Activated T-cell treated with anti-CD3 and anti-CD28 coated beads, Interleukin-2, amount 50 U/mL, for 48 hours (primary cell): ENCODE measurements at places on chromosomes 7 and 10.
A peak's percentile ranks its signal among the peaks of the same experiment; 100 is the strongest.

DNA sequence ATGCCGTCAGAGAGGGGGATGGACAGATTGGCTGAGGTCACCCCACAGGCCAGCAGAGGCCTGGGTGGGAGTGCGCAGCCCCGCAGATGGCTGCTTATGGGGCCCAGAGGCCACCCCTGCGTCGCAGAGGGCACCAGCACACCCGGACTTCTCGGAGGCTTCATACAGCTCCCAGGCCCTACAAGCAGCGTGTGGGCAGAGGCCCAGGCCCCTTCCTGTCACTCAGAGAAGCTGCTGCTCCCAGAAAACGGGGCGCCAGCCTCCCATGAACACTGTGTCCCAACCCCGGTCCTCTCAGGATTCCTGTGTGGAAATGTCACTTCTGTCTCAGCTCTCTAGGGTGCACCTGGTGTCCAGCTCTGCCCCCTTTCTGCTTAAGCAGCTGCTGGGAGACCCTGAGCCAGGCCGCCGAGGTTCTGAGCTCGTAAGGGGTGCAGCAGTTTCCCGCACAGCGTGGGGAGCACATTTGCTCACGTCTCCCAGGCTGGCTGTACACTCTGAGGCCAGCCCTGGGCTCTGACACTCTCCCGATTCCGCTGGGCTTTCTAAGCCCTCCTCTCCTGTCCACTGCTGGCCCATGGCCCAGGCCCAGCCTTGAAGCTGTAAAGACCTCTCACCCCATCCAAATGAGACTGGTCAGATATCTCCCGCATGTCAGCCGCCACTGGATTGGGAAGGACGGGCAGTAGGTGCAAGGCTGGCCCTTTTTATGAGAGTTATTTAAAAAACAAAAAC, 6.8 kb downstream of the GPR146 start:
- DNase-seq, result no peak

- no peak for DNase-seq
These were observed 118.7 kb upstream of the NEBL start for GRCh38 chr10:21015851-21016250.

GRCh38 chr7:129225206-129225930, 538 bp downstream of the AHCYL2 start:
- peak; percentile 75 for DNase-seq

DNA sequence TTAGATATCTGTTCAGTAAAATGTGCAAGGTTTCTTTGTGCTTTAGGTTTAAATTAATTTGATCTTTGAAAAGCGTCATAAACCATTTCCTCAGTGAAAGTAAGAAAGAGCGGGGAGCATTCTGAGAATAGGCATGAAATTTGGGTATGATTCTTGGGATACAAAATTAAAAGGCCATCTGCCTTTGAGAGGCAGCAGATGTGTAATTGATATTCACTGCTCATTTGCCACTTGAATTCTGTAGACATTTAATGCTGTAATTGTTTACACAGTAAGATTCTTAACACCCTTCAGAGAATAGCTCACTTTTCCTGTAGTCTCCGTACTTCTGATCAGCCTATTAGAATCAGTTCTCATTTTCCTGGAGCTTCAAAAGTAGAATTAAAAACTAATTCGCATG, 18.7 kb downstream of the FRMD4A start:
- no peak for DNase-seq

DNA sequence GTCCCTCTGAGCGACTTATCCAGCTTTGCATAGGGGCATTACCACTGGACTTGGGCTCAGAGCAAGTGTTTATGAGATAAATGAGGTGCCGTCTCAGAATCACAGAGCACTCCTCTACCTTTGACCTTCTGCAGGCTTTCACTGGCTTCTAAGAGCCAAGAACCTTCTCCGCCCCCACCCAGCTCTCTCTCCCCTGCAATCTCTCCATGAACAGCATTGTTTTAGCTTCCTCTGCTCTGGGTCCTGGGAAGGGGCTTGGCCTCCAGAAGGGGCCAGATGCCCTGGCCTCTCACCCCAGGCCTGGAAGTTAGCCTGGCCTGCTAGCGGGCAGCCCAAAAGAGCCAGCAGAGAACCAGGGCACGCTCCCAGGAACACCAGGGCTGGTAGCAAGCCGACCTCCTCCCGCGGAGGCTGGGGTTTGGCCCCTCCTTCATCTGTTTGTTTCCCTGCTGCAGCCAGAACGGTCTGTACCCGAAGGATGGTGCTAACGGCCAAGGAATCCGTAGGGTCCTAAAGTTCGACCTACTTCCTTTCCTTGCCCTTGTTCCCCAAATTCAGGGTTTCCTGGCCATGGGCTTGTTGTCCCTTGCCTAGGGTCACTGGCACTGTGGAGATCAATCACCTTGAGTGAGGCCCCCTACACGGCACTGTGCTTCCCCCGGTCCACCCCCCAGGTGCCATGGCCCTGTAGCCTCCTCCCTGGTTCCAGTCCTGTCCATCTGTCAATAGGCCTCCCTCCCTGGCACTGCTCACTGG, 18.7 kb upstream of the DDIT4 start:
- peak; percentile 70 for DNase-seq

DNA sequence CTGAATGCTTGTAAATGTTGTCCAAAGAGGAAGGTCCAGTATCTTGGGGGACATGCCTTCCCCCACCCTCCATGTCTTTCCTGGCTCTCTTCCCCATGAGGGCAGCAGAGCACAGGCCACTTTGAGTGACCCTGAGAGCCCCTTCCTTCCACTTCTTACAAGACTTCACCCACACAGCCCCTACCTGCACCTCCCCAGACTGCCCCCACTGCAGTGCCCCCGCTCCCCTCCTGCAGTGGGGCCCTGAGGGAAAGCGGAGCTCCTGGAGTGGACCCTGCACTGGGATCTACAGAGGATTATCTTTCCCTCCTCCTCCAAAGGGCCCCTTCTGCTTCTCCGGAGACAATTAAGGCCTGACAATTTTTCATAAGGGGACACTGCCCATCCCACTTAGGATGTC, 326.8 kb downstream of the TCERG1L start:
- DNase-seq, result no peak

DNA sequence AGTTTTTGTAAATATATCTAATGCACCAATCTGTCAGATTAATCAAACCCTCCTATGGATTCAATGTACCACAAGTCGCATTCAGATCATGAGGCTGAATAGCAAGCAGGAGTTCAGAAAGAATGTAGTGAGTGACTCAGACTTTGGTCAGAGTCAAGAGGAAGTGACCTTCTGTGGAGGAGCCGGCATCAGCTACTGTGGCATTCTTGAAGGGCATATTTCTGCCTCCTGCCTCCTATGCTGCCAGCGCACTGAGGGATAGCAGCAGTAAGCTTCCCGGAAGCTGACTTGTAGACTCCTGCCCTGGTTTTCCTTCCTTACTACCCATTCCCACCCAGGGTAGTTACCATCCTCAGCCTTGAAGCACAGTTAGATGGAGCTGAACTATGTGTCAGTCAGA, 867.5 kb downstream of the NRG3 start:
- no peak for DNase-seq

DNA sequence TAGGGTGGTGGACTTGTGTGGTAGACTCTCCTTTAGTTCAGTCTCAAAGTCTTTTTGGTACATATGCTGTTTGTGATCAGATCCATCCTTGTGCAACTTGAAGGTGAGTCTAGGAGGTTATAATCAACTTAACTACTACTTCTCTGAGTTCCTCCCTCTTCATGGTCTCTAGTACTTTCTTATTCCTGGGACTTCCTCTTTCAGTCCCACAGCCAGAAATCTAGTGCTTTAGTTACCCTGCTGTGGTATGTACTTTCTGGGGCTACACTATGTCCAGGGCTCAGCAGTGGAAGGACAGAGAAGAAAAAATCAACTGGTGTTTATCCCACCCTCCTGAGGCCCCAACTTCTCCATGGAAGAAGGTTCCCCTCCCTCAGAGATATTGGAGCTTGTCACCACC, 19.4 kb upstream of the ATAD1 start:
- DNase-seq, result no peak

DNA sequence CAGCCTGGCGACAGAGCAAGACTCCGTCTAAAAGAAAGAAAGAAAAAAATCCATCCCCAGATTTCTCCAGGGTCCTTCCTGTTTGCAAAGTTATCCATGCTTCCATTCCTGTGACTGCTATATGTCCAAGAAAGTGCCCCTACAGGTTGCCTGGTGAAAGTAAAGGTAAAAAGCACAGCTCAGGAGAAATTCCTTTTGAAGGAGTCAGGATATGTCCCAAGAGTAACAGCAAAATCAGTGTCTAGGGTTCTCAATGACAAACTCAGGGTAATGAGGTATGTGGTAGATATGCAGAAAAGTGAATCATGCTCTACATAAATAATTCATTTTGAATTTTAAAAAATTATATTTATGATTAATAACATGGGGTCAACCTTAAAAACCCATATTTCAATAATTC, 91.5 kb downstream of the CTTNBP2 start:
- no peak for DNase-seq

GRCh38 chr10:74925708-74926107, 99.3 kb downstream of the KAT6B start:
- no peak for DNase-seq

- DNase-seq, result no peak
These were observed 69.8 kb downstream of the SLC29A4 start for GRCh38 chr7:5352440-5353010.

DNA sequence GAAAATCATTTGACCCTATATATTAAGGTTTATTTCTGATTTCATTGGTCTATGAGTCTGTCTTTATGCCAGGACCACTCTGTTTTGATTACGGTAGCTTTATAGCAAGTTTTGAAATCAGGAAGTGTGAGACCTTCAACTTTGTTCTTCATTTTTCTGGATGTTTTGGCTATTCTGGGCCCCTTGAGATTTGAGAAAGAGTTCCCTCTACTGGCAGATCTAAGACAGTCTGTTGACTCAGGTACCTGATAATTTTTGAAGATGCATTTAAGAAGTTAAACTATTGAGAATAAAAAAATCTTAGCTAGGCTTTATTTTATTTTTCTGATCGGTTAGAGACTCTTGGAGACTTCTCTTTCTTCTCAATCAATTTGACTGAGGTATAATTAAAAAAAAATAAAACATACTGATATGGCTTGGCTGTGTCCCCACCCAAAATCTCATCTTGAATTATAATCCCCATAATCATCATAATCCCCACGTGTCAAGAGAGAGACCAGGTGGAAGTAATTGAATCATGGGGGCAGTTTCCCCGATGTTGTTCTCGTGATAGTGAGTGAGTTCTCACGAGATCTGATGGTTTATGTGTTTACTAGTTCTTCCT, 209.2 kb downstream of the SNX10 start:
- DNase-seq, result no peak

GRCh38 chr10:32000937-32001336, 55.3 kb downstream of the KIF5B start:
- no peak for DNase-seq

DNA sequence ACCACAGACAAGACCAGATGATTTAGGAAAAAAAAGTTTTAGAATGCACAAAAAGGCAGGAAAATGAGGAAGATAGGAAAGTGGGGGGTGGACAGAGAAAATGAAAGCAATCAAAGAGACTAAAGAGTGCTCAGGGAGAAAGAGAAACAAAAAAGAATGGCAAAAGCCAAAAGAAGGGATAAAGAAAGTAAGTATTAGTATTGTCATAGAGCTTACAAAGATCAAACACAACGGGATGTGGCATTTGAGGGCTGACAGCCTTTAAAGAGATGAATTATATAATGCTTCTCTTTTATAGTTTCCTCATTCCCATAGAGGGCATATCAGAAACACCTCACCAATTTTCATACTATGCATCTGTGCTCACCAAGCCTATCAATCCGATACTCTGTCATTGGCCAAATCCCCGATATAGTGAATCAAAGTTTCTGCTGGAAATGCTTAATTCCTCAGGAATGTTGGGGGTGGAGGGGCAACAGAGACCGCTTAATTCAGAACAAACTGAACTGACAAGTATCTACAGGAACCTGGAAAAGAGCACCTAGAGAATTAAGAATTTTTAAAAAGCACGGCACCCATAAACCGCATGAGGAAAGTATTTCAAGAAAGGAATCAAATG, 2.7 kb downstream of the COG5 start:
- no peak for DNase-seq

DNA sequence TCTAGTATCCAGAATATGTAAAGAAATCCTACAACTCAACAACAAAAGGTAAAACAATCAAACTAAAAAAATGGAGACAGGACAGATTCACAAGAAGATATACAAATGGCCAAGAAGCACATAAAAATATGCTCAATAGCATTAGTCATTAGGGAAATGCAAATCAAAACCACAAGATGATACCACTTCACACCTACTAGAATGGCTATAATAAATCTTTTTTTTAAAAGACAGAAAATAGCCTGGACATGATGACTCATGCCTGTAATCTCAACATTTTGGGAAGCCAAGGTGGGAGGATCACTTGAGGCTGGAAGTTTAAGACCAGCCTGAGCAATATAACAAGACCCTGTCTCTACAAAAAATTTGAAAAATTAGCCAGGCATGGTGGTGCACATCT, 27.9 kb upstream of the CHCHD3 start:
- DNase-seq, result no peak

- DNase-seq, result no peak
These were observed 305.1 kb upstream of the CSTF2T start for GRCh38 chr10:52004342-52004949.

- DNase-seq, result no peak
These were observed 280.0 kb downstream of the CACNA2D1 start for GRCh38 chr7:82163586-82163985.

GRCh38 chr10:21336476-21337170, 188.9 kb downstream of the SKIDA1 start:
- no peak for DNase-seq

DNA sequence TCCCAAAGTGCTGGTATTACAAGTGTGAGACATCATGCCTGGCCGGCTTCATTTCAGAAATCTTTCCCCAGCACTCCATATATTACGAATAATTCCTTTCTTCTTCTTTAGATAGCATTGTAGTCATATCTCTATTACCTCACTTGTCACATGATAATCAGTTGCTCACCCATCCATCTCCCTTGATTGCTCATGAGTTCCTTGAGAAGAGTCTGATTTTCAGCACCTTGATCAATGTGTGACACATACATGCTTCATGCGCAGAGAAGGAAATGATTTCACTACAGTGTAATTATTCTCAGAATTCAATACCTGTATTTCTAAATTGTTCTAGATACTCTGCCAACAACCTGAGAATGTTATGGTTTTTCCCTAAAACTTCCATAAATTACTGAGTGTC, 26.7 kb upstream of the GGCT start:
- no peak for DNase-seq

DNA sequence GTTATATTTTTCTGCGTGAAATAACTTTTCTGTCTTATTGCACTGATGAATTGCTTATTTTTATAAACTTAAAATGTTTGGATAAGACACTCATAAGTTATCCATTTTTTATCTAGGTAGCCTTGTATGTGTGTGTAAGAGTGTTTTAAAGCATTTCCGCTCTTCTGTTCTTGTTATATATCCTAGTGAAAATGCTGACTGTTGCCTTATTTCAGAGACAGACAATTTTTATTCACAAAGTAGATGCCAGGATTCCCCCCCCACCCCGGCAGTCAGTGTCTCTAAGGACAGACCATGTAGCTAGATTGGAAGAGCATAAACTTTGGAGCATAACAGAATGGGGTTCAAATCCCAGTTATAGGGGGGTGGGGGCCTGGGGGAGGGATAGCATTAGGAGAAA, 1.6 kb downstream of the SMC3 start:
- no peak for DNase-seq

GRCh38 chr10:90276894-90277475, 575.6 kb downstream of the KIF20B start:
- no peak for DNase-seq

- no peak for DNase-seq
These were observed 50.8 kb downstream of the RBM20 start for GRCh38 chr10:110694820-110695538.

- peak; percentile 56 for DNase-seq
These were observed 551 bp downstream of the WASL start for GRCh38 chr7:123748171-123748733.
